ENCODE measurements at places on chromosomes 16 and 17.

- no peak for DNase-seq
These were observed 3.4 kb downstream of the MKS1 start for GRCh38 chr17:58215685-58216084.

- no peak for DNase-seq
These were observed 390.3 kb upstream of the CCL2 start for GRCh38 chr17:33864758-33865229.

- no peak for DNase-seq
These were observed 53.2 kb upstream of the ZNF750 start for GRCh38 chr17:82892899-82893565.

DNA sequence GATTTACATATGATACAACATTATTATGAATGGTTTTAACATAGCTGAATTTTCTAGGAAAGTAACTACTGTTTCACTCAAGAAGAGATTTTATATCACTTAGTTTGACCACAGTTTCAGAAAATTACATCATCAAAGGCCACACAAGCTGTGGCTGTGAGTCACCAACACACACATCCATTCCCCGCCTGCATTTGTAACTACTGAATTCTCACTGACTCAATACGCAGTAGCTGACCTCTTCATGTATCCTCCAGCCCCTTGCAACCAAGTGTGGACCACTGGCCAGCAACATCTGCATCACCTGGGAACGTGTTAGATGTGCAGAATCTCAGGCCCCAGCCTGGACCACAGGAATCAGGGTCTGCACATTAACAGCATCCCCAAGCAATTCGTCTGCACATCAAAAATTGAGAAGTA lies 197.6 kb downstream of the XYLT1 start:
- no peak for DNase-seq
